Choroid plexus epithelial cell (primary cell): ENCODE measurements at places on chromosomes 3 and 15.

DNA sequence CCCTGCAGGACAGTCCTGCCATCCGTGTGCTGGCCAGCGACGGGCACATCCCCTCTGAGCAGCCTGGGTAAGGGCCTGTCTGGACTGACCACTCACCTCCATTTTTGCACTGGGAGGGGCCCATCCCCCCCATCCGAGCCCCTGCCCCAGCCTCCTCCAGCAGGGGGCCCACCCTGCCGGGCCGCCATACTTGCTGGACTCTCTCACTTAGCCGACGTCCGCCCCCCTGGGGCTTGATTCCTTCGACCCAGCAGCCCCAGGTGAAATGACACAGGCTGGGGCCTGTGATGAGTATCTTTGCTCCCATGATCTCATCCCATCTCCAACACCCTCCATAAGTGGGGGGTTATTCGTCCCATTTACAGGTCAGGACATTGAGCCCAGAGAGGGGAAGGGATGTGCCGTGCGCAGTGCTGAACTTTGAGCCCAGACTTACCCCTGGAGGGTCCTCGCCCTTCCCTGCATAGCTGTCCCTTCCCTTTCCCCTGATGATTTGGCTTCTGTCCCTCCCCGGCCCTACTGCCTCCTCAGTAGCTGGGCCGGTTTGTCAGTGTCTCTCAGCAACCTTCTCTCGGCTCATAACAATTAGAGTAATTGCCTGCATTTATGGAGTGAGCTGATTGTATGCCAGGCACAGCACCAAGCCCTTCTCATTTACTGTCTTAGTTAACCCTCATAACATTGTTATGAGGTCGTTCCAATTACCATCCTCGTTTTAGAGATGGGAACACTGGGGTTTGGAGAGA, 4.2 kb downstream of the LMAN1L start:
- no peak for DNase-seq

DNA sequence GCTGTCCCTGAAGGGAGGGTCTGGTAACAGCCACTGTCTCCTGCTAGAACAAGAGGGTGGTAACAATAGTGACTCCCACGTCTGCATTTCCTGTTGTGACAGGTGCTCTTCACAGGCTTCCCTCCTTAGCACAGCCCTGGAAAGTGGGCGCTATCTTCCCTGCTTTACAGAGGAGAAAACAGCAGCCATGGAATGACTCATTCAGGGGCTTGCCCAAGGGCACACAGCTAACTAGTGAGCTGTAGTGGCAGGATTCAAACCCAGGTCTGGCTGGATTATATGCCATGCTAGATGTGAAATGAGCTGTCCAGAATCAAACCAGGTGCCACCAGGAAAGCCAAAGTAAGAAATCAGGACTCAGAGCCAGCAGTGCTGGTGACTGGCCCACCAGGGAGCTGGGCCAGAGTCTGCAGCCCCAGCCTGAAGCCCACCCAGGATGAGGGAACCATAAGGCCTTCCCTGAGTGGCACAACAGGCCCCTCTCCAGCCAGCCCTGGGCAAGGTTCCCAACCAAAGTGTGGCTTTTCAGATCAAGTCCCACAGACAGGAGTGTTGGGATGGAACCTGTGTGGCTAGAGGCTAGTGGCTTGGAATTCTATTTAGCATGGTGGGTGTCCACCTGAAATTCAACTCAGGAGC, 102.4 kb downstream of the ETFA start:
- DNase-seq = no peak

DNA sequence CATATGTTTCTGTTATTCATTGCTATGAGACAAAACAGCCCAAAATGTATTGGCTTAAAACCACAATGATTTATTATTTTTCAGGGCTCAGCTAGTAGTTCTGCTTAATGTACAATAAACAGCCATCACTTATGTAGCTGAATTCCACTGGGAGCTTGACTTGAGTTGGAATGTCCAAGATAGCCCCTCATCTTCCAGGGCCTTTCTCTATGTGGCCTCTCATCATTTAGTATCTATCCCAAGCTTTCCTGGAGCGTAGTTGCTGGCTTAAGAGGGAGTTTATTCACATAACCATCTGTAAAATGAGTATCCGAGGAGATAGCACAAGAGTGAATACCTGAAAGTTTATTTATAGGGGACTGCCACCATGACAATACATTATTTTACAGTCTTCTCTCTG, 176.8 kb downstream of the EPHA6 start:
- DNase-seq = no peak

DNA sequence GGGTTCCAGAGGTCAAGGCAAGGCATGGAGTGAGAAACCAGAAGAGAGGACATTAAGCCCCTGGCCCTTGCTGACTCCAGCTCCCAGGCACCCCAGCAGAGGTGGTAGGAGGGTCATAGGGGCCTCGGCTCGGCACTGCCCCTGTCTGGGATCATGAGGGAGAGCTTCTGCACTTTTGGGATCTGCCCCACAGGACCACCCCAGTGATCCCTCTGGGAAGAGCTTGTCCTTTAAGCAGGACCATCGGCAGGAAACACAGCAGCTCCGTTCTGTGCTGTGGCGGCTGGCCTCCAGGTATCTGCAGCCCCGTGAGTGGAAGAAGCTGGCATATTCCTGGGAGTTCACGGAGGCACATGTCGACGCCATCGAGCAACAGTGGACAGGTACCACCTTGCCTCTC, 35.5 kb downstream of the ANKDD1A start:
- DNase-seq = no peak

DNA sequence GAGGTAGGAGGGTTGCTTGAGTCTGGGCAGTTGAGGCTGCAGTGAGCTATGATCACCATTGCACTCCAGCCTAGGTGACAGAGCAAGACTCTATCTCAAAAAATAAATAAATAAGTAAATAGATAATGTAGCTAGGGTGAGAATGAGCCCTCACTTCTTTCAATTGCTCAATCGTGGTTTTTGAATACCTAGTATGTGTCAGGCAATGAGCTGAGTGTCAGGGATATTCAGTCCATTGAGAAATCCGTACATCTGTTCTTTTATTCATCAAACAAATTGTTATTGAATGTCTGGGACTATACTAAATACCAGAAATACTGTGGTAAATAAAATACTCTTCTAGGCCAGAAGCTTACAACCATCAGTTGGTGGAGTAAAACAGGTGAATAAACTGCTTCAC, 6.2 kb upstream of the ZNF148 start:
- DNase-seq = peak; percentile 17

GRCh38 chr3:104273046-104273649, 1093.6 kb upstream of the ALCAM start:
- peak; percentile 63 for DNase-seq

- no peak for DNase-seq
Measured at GRCh38 chr3:161100994-161101393, 4.2 kb downstream of the B3GALNT1 start.

DNA sequence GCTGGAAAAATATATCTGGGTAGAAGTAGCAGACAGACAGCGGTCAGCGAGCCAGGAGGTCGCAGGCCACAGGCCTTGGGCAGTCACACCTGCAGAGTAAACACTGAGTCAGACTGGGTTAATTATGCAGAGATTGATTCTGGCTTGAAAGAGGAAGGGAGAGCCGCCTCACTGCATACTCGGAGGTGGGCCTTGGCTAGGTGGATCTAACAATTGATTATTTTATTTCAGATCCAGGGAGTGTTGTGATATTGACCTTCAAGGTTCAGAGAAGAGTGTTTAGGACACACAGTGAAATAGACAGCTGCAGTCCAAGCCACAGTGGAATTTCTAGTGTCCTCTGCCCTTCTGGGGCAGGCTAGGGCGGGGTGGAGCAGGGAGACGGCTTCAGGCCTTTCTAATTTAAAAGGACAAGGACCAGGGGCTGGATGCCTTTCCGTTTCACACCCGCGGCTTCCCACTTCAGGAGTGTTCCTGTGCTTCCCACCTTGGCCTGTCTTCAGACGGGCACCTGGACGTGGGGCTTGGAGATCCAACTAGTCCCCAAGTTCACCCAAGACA, 237.3 kb downstream of the XXYLT1 start:
- no peak for DNase-seq

DNA sequence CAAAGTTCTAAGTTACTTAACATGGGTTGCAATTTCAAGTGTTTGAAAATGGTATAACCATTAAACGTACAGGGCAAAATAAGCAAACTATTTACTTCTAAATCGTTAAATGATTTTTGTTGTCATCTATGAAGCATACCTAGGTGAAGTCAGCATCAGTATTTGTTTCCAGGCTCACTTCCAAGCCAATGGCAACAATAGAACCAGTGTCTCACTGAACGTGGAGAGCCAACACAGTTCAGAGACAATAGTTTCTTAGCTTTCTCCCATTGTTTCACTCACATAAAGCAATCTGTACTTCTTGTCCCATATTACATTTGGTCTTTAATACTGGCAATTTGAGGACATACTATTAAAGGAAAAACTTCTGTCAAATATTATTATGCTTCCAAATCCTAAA, 397.2 kb downstream of the MECOM start:
- DNase-seq = no peak

- peak; percentile 69 for DNase-seq
Measured at GRCh38 chr15:101295607-101296161, 636 bp upstream of the SNRPA1 start.

DNA sequence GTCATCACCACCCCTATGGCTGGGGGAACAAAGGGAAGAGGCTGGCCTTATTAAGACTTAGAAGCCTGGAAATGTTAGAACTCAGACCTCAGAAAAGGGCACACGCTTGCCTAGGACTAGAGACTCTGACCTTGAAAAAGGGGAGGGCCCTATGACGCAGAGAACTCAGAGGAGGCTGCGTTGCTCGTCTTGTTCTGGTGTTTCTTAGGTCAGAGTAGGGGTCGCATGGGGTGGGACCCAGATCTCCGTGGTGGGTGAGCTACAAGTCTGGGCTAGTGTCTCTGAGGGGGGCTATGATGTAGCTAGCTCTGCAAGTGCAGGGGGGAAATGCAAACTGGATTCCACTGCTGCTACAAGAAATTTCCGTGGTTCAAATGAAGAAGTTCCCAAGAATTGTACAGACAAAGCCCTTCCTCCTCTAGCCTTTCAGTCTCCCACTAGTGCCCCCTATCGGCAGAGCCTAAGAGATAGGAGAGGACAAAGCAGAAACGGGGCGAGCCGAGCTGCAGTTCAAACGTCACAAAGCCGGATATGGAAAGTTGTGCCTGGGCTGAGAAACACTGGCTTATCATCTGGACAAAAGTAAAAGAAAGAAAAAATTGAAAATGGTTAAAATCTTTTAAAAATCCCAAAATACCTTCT, 392.9 kb upstream of the ROBO2 start:
- DNase-seq = no peak

GRCh38 chr15:90885432-90886290, 1.4 kb downstream of the FES start:
- DNase-seq = peak; percentile 74

GRCh38 chr15:66241087-66241907, 12.3 kb downstream of the MEGF11 start:
- no peak for DNase-seq

DNA sequence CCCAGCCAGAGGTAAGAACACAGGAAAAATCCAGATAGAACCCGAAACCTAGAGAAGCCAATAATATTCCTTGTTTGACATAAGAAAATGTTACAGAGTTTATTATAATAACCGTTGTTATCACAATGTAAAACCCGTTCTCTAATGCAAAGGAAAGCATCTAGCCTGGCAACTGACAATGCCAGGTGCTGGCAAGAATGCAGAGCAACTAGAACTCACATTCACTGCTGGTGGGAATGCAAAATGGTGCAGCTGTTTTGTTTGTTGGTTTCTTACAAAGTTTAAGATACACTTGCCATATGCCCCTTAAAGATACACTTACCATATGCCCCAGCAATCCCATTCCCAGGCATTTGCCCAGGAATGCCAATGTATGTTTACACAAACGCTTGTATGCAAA, 23.4 kb downstream of the VPS39 start:
- no peak for DNase-seq

DNA sequence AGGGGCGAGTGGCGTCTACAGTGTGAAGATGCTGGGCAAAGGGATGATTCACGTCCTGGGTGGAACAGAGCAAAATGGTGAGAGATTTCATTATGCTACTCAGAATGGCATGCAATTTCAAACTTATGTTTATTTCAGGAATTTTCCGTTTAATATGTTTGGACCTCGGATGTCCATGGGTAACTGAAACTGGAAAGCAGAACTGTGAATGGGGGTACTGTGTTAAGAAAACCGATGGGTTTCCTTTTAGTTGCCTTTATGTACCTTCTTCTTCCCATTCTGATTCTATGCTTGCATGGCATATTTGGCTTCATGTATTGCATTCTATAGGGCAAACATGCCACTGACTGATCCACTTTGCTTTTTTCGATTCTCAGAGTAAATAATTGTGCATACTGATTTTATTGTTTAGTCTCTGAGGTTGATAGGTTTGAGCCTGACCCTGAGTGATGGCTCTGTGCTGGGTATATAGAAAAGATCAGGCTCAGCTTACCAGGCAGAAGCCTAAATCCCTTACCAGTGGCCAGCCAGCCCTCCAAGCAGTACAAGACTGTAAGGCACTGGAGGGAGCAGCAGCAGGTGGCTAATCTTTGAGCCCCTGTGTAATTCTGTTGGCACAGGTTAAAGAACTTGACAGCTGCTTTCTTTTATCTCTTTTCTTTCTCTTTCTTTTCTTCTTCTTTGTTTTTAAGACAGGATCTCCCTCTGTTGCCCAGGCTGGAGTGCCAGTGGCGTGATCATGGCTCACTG, 4.5 kb downstream of the QTRT2 start:
- no peak for DNase-seq

DNA sequence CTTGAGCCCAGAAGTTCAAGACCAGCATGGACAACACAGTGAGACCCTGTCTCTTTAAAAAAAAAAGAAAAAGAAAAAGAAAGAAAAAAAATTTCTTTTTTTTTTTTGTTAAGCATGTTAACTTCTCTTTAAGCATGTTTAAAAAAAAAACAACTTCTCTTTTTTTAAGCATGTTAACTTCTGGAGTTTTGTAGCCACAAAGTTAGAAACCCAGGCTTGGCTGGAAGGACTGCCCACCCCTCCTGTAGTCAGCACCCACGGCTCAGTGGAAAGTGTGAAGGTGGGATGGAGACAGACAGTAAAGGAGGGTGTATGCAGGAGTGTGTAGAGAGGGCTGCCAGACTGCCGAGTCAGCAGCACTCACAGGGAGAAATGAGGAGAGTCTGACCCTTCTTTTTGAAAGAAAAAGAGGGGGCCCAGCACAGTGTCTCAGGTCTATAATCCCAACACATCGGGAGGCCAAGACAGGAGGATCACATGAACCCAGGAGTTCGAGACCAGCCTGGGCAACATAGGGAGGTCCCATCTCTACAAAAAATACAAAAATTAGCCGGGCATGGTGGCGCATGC, 33.2 kb downstream of the GOLGA8S start:
- DNase-seq = no peak

- DNase-seq = no peak
Measured at GRCh38 chr3:38111696-38112377, 25.1 kb downstream of the ACAA1 start.

DNA sequence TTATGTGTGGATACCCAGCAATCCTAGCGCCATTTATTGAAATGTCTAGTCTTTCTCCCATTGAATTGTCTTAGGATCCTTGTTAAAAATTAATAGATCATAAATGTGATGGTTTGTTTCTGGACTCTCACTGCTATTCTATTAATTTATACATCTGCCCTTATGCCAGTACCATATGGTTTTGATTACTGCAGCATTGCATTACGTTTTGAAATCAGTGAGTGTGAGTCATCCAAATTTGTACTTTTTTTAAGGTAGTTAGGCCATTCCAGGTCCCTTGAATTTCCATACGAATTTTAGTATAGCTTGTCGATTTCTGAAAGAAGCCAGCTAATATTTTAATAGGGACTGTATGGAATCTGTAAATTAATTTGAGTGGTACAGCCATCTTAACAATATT, 648.6 kb upstream of the ZNF385D start:
- DNase-seq = peak; percentile 19

- no peak for DNase-seq
Measured at GRCh38 chr3:43159876-43160255, 54.0 kb upstream of the POMGNT2 start.

GRCh38 chr15:23402544-23402943, 44.5 kb downstream of the GOLGA6L2 start:
- DNase-seq = no peak

GRCh38 chr3:36647423-36647853, 116.9 kb downstream of the DCLK3 start:
- peak; percentile 47 for DNase-seq
